ENCODE measurements at places on chromosomes 7 and 10.

DNA sequence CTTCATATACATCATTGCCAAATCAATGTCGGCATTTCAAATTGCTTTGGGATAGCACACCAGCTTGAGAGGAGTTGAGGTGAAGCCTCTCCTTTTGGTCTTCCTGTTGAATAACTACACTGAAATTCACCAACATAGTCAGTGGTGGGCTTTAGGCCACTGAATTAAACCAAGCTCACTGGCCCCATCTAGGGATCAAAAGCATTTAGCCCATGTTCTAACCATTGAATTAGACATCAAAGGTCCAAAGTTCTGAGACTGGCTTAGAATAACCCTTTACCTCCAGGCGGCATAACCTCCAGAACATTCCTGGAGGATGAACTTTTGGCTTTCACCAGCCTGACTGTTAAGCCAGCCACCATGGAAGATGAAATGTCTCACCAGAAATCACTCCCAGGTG lies 54.6 kb downstream of the BPGM start:
- peak; percentile 21 for DNase-seq

DNA sequence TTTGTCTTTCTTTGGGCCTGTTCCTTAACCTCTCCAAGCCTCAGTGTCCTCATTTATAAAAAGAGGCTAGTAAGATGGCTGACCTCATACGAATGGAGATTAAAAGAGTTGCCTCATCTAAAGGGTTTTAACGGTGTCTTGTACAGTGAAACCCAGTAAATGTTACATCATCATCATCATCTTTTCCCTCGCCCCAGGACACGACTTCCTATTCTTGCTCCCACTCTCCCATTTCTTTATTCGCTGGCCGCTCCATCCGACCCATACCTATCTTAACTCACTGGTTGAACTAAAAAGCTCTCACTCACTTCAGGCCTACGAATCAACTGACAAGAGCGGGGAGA lies 554 bp downstream of the FRA10AC1 start:
- DNase-seq: peak; percentile 44

DNA sequence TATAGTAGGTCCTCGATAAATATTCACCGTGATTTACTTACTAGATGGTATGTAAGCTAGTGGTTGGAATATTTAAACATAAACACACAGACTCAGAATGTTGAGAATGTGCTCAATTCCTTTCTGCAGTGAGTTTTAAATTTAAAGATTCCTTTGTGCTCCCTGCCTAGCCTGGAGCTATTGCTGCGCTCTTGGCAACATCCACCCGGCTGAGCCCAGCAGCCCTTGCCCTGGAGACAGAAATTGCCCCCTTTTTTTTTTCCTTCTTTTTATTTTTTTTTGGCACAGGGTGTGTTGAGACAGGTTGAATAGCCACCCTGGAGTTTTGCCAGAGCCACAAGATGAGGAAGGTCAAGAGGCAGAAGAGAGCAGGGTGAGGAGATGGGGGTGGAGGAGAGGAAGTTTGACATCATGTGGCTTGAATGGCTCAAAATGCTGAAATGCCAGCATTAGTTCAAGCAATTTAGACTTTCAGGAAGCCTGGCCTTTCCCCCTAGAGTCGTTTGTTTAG lies 180.8 kb downstream of the PRKCQ start:
- DNase-seq: no peak

GRCh38 chr7:129394982-129395914 lies 39.0 kb upstream of the STRIP2 start:
- no peak for DNase-seq

DNA sequence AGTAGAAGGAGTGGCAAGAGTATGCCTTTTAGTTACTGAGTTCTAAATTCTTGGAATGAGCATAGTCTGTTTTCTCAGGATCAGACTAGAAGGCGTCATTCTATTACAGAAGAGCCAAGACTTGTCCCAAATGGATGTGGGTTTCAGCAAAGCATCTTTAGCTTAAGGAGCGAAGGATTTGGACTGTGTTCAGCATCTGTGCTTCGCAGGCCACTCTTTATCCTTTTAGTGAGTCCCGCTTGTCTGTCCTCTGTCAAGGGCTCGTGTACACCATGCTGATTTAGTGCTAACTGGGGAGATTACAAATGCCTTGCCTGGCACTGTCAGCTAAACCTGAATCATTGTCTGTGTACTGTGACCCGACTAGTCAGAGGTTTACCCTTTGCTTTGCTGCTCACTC lies 465.7 kb downstream of the AUTS2 start:
- DNase-seq: no peak

DNA sequence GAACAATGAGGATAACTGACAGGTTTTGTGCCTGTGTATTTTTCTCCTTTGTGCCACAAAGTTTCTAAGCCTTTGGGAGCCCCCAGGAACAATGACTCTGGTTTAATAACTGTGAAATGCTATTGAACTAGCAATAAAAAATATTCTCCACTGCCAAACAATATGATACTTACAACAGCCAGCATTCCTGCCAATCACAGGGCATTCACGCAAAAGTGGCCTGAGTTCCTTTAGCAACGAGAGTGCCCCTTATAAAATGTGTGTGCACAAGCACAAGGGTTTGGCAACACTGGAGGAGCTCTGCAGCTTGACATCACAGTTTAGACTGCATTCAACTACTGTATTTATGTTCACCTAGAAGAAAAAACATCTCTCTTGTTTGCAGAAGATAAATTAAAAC lies 412.9 kb upstream of the NFE2L3 start:
- no peak for DNase-seq

DNA sequence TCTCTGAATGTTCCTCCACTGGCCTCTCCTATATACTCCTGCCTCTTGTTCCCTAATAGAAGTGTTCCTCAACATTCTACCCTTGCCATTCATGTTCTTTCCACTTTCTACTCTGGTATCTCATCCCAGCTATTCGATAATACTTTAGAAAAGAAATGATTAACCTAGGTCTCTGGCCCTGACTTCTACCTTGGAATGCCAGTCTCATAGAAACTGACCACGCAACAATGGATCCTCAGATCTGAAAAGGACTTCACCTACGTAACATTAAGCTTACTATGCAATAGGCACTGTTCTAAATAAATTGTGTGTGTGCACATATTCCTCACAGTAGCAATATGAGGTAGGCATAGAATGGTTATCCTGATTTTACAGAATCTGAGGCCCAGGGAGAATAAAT lies 234.5 kb downstream of the DNAJC1 start:
- no peak for DNase-seq

GRCh38 chr7:11166051-11166450 lies 192.4 kb downstream of the PHF14 start:
- no peak for DNase-seq

DNA sequence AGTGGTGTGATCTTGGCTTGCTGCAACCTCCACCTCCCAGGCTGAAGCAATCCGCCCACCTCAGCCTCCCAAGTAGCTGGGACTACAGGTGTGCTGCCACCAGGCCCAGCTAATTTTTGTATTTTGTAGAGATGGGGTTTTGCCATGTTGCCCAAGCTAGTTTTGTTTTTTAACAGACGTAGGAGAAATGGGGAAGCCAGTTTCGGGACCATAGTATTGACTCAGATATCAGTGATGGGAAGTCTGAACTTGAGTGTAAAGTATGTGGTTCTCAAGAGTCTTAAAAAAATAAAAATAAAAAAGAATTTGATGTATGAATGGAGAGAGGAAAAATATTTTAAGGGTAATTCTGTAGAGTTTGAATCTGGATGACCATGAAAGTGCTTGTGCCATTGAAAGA lies 34.2 kb downstream of the SP4 start:
- DNase-seq: no peak

DNA sequence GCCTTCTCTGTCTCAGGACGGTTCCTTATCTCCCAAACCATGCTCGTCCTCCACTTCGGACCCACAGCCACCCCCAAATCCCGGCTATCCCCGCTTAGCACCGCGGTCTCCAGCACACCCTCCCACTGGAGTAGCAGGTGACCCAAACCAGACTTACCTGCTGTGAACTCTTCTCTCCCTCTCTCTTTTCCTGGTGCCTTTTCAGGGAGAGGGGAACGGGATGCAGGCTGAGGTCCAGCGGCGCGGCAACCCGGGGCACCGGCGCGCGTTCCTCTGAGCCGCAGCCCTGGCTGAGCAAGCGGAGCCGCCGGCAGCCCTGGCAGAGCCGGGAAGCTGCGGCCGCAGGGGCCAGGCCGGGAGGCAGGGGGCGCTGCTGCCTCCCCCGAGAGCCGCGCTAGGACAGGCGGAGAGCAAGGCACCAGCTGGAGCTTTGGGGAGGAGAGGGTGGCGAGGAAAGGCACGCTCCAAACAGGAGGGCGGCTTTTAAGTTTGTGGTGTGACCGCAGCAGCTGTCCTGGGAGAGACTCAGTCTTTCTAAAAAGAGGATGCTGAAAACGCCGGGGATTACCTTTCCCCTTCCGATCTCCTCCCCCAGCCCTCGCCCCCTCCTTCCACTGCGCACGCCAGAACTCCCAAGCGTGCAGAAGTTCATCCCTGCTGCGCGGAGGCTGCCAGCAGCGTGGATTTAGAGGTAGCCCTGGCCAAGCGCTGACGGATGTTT lies at the start of gene SEMA3D:
TSS of gene SEMA3D (minus strand) at position 536 of the 721 bp plus-strand sequence. CDS start 65,165 bp downstream, outside the sequence.
- DNase-seq: no peak

- DNase-seq: no peak
Measured at GRCh38 chr7:112065758-112066157, 140.4 kb downstream of the DOCK4 start.

DNA sequence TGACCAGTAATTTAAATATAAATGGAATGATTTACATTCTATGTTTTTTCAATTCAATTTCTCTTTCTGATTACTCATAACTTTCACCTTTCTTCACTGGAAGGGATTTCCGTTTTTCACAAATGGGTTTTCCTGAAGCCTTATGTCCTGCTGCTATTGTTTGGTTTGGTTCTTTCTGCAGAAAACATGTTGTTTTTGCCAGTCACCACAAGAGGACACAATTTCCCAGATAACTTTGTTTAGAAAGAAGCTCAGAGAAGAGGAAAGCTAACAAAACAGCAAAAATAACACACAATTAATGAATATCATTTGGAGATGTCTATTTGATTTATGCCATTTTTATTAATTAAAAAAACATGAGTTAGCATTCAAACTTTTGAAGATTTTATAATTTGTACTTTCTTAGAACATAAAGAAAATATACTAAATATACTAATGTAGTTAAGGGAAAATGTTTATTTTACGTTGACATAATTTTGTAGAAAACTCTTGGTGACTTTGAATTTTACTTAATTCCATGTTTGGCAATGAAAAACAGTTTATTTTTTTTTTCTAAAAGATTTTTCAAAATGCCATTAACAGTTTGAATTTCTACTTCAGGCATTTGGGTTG lies 4.6 kb upstream of the TWIST1 start:
- peak; percentile 74 for DNase-seq

All from SW480 (cell line).